Right ventricle myocardium superior (tissue), 1 donor: ENCODE measurements at places on chromosomes 7 and 10.

DNA sequence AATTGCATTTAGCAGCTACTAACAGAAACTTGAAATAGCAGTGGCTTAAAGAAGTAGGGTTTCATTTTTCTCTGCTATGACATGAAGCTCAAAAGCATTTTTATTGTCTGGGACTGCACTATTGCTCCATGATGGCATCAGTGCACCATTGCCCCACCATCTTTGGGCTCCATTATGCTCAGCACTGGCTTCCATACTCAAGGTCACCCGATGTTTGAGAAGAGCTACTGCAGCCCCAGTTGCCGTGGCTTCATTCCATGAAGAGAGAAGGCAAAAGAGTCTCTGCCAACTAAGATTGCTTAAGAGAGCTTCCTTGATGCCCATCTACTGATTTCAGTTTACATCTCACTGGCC, 192.2 kb upstream of the LRGUK start:
- DNase-seq = no peak

- DNase-seq = no peak
Measured at GRCh38 chr7:12210179-12211053, 678 bp upstream of the TMEM106B start.

DNA sequence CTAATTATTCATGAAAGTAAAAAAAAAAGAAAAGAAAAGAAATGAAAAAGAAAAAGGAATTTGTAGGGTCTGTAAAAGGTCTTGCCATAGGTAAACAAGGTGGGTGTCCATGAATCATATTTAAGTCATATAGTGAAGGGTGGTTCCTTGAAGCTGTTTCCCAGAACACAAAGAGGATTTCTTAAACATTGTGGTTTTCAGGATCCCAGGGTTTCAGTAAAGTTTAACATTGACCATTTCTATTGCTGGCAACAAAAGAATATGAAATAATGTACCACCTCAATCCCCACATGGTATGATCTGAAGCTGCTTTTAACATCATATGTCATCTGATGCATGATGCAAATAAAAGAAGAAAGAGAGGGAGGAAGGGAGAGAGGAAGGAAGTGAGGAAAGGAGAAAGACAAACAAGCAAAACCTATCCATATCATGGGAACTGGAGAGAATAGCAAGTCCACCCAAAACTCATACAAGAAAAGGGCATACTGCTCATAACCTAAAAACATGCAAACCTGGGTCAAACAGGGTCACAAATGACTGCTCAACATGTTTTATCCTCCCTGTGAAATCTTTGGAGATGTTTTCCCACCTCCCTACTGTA, 663.5 kb downstream of the SORCS1 start:
- no peak for DNase-seq

DNA sequence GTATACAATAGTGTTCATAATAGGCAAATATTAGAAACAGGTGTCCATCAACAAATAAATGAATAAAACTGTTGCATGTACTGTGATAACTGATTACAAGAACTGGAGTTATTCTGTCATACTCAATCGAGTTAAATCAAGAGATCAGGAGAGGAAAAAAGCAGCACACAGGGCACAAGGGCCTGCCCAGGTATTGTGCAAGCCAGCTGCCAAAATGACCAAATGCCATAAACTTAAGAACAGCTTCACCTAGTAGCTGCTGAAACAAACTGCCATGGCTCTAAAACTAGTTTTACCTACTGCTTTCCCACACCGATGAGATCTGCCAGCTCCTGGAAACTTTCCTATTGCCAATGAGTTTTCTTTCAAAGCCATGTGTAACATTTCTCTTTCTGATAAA, 12.2 kb downstream of the GSAP start:
- no peak for DNase-seq

DNA sequence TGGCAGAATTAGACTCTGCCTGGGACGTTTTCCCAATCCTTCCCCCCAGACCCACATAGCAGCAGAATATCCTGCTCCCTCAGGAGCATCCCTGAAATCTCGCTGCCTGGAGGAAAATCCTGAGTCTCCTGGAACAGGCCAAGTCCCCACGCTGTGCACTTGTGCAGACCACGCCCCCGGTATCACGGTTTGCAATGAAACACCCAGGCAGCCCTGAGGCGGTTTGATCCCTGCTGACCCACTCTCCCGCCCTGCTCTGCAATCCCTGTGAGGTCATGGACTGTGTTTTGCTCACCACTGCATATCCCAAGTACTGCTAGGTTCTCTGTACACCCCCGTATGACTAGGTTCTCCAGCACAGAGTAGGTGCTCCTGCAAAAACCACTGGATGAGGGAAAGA, 411.8 kb upstream of the MGMT start:
- no peak for DNase-seq

GRCh38 chr7:93690021-93690420, 115.5 kb upstream of the CALCR start:
- DNase-seq = no peak

DNA sequence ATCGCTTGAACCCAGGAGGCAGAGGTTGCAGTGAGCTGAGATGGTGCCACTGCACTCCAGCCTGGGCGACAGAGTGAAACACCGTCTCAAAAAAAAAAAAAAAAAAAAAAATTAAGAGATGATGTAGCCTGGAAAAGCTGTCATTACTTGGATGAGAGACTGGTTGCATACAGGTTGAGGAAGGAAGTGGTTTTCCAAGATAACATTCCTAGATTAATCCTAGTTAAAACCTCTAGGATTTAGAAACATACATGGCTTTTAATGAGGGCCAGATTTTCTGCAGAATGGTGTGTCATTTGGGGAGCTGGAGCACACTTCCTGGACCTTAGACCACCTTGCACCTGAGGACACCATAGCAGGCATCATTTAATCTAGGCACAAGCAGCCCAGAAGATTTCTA, 17.8 kb downstream of the VWA2 start:
- DNase-seq = no peak
